Fibroblast of lung (primary cell): ENCODE measurements at places on chromosomes 3 and 15.

GRCh38 chr3:46466273-46466672, 1.6 kb upstream of the LTF start:
- no peak for DNase-seq

- no peak for DNase-seq
Measured at GRCh38 chr15:90819390-90819789, 49.0 kb upstream of the FURIN start.

- no peak for DNase-seq
Measured at GRCh38 chr3:22103423-22103822, 352.4 kb upstream of the ZNF385D start.

DNA sequence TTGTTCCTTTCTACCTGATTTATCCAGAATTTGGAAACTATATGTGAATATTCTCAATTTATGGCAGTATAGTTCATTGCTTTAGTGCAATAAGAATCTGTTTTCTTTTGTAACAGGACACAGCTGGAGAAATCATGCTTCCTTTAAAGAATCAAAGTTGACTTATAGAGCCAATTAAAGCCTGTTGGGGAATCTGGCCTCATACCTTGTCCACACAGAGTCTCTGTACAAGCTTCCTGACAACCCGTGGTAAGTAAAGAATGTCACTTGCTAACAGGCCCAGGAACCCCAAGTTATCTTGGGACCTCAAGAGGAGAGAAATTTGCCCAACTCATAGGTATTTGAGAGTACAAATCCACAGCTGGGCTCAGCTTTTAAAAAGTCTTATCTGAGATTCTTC, 10.2 kb downstream of the ZNF445 start:
- DNase-seq: no peak

DNA sequence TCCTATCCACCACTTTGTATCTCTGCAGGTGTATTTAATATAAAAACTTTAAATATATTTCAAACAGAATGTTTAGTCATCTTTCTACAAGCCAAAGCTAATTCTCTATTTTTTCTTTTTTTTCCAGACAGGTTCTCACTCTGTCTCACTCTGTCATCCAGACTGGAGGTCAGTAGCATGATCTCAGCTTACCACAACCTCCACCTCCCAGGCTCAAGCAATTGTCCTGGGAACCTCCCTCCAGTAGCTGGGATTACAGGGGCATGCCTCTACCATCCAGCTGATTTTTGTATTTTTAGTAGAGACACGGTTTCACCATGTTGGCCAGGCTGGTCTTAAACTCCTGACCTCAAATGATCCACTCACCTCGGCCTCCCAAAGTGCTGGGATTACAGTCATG, 202.6 kb downstream of the VGLL3 start:
- DNase-seq: no peak

GRCh38 chr3:42308651-42309050, 42.7 kb upstream of the CCK start:
- no peak for DNase-seq

GRCh38 chr3:149270180-149270579, 48.6 kb upstream of the CP start:
- DNase-seq: peak; percentile 44

- peak; percentile 71 for DNase-seq
Measured at GRCh38 chr3:64353226-64353625, 128.0 kb upstream of the PRICKLE2 start.
